CD8-positive, alpha-beta T cell (primary cell): ENCODE measurements at places on chromosomes 6 and 20. TPM values are rescaled to one million over a fixed set of nuclear protein-coding genes. Genes with fewer than 3 reads are reported as not detected.

DNA sequence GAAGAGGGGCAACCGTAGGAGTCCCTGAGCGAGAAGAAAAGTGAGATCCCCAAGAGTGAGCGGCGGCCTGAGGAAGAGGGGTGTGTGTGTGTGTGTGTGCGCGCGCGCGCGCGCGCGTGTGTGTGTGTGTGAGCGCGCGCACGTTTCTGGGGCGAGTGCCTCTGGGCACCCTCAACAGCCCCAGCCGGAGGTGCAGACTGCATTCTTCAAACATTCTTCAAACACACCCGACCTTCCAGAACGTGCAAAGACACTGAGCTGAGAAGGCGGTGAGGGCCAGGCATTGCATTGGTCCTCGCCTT is 76.2 kb upstream of the FOXP4 start:
- DNase-seq, result peak; percentile 29

DNA sequence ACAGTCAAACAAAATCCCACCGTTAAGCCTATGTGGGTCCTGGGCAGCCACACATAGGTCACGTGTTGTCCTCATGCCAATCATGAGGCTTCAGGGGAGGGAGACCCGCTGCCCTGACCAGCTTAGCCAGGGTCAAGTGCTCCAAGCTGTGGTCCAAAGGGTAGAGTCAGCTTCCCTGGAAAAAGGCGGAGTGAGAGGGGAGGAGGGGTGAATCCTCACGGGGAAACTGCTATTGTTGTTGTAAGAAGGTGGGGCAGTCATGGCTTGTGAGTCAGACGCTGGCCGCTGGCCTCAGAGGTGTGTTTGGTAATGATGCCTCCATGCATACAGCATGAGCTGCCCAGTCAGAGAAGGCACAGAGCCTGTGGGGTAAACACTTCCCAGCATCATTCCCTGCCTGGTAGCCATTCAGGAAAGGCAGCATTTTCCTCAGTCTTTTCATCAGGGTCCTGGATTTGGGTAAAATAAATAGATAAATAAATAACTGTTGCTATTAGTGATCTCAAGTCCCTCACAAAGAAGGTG is 8.7 kb downstream of the CST3 start:
- DNase-seq, result no peak

GRCh38 chr6:46491201-46491627 is at the start of gene RCAN2:
Gene RCAN2 (minus strand): TSS chr6:46491449.
- DNase-seq, result peak; percentile 23

- no peak for DNase-seq
Observed at GRCh38 chr6:104601131-104601651, 258.5 kb downstream of the HACE1 start.

The F13A1 gene
- not detected for total RNA-seq

GRCh38 chr20:33881989-33882388 is 70.8 kb downstream of the CHMP4B start:
- DNase-seq, result no peak

DNA sequence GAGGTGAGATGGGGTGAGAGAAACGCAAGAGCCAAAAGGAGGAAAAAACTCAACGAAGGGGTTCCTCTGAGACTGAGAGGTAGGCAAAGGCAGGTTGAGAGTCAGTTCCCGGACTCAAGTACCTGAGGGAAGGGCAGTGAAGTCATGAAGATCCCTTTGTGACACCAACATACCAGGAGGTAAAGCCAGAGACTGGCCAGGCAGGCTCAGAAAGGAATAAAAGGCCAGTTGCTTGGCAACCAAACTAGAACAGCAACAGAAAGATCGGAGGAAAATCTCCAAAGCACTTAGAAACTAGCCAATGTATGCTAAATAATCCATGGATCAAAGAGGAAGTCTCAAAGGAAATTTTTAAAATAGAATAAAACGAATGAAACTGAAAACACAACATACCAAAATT is 209.8 kb upstream of the PROKR2 start:
- DNase-seq, result no peak

GRCh38 chr20:42336576-42336975 is 718.4 kb upstream of the CHD6 start:
- DNase-seq, result no peak

The SCAF8 gene
- total RNA-seq, result 85.0 TPM

- no peak for DNase-seq
Observed at GRCh38 chr6:146087386-146087785, 58.5 kb downstream of the GRM1 start.

The SNAI1 gene
- total RNA-seq, result 3.1 TPM

- no peak for DNase-seq
Observed at GRCh38 chr20:46674253-46675083, 14.8 kb downstream of the TP53RK start.

DNA sequence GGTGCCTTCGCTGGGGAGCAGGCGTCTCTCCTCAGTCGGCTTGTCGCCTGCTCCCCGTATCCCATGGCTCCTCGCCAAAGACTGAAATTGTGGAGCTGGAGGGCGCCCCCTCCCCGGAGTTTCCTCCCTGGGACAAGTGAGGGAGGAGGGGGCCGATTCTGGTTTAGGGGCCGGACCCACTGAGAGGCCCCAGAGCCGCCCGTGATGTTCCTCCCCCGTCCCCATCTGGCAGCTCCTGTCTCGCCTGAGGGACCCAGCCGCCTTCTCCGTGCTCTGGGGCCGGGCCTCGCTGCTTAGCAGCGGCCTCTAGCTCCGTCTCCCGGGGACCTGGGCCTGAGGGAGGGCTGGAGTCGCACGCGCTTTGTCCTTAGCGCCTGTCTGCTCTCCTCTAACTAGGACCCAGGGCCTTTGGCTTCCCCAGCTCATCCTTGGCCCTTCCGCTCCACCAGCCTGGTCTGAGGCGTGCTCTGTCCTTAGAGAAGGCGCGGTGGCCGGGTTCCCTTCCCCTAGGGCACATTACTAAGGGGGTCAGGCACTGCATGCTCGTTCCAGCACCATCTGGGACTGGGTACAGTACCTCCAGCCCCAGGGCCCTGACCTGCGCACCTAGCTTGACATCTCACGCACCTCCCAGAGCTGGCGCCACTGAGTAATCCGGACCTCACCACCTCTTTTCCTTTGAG is 29.7 kb downstream of the SLC12A5 start:
- no peak for DNase-seq

- DNase-seq, result no peak
Observed at GRCh38 chr20:47102629-47103028, 208.0 kb downstream of the EYA2 start.

GRCh38 chr6:163302747-163303146 is 111.8 kb upstream of the QKI start:
- no peak for DNase-seq
